ENCODE measurements at places on chromosomes 16 and 17.

DNA sequence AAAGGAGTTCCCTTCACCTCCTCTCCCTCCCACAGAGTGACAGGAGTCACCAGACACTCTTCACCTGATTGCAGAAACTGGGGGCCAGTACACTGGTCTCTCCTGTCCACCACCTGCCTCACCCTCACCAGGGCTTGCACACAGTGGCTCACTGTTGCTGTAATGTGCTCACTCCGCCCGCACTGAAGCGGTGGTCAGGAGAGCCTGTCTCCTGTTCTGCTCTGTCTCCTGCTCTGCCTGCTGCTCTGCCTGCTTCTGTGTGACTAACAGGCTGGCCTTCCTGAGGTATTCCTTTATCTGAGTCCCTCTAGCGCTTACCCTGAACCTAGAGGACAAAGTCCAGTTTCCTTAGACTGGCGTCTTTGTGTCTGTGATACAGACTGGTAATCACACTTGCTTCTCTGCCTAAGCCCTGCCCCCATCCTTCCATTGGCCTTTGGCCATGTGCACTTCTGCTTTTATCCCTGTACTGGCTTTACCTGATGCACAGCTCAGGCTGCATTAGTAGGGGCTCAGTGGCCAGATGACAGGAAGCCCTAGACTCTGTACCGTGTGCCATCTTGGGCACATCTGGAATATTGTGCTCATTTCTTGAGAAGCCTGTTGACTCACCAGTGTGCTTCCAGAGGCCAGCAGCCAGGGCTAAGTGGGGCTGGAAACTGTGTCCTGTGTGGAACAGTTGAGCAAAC lies 13.3 kb downstream of the PROCA1 start:
- no peak for DNase-seq

DNA sequence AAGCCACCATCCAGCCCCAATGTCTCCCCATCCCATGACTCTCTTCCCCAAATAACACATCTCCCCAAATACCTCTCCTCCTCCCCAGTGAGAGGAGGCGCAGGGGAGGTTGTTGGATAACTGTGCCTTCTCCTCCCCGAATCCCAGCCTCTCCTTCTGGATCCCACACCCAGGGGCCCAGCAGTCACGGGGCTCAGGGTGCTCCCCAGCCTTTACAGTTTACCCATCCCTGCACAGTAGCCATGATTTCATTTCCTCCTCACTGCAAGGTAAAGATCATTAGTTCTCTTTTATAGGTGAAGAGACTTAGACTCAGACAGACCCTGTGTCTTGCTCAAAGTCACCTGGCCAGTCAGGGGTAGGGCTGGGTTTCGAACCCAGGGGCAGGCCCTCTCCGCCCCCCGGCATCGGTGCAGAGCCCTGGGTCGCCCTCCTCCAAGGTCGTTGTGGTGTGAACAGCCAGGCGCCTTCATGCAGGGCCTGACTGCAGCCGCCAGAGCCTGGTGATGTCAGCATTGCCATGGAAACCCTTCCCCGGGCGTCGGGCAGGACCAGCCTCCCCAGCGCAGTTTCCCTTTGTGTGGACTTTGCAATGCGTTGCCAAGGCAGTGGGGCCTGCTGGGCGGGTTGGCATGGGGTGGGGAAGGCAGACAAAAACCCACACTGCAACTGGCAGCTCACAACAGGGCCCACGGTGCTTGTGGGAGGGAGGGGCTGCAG lies 53.3 kb upstream of the TOB1 start:
- DNase-seq, result peak; percentile 81

GRCh38 chr16:10180771-10181163 lies 1.5 kb downstream of the GRIN2A start:
- DNase-seq, result peak; percentile 6

GRCh38 chr17:3966720-3967363 lies 2.6 kb upstream of the ATP2A3 start:
- no peak for DNase-seq

GRCh38 chr17:75079023-75079373 lies 8.8 kb upstream of the SLC16A5 start:
- DNase-seq, result no peak

DNA sequence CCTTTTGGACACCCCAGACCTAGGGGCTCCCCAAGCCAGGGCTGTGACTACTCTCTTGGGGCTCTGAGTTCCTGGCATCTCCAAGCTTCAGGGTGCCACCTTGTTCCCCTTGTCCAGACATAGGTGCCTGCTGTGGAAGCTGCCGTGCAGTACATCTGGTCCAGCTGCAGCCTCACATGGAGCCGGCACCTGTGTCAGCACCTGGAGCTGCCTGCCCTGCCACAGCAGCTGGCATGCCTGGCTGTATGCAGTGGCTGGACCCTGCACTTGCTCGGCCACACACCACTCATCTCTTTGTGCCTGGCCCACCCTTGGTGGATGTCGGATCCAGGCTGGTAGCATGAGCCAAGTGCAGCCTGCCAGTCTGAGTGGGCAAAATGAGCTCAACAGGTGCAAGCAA lies 775.8 kb downstream of the CDH11 start:
- no peak for DNase-seq

GRCh38 chr16:88390735-88391134 lies 8.0 kb downstream of the ZNF469 start:
- DNase-seq, result no peak

GRCh38 chr17:41333836-41334235 lies 16.8 kb downstream of the KRT33A start:
- DNase-seq, result no peak

- no peak for DNase-seq
These were observed 26.7 kb upstream of the JPT2 start for GRCh38 chr16:1651094-1651973.

DNA sequence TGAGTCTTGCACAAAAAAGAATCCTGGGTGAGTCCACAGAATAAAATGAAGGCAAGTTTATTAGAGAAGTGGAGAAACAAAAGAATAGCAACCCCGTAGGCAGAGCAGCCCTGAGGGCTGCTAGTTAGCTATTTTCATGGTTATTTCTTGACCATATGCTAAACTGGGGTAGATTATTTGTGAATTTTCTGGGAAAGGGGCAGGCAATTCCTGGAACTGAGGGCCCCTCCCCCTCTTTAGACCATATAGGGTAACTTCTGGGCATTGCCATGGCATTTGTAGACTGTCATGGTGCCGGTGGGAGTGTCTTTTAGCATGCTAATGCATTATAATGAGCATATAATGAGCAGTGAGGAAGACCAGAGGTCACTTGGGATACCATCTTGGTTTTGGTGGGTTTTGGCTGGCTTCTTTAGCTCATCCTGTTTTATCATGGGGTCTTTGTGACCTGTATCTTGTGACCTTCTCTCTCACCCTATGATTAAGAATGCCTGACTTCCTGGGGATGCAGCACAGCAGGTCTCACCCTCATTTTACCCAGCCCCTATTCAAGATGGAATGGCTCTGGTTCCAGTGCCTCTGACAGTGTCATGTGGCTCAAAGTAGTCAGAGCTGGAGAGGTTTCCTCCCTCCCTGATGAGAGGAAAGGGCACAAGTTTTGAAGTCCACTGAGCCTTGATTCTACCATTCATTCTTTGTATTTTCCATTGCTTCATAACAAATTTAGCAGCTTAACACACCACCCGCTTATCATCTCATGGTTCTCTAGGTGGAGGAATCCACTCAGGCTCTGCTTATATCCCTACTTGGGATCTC lies 55.7 kb upstream of the LGALS9 start:
- no peak for DNase-seq

DNA sequence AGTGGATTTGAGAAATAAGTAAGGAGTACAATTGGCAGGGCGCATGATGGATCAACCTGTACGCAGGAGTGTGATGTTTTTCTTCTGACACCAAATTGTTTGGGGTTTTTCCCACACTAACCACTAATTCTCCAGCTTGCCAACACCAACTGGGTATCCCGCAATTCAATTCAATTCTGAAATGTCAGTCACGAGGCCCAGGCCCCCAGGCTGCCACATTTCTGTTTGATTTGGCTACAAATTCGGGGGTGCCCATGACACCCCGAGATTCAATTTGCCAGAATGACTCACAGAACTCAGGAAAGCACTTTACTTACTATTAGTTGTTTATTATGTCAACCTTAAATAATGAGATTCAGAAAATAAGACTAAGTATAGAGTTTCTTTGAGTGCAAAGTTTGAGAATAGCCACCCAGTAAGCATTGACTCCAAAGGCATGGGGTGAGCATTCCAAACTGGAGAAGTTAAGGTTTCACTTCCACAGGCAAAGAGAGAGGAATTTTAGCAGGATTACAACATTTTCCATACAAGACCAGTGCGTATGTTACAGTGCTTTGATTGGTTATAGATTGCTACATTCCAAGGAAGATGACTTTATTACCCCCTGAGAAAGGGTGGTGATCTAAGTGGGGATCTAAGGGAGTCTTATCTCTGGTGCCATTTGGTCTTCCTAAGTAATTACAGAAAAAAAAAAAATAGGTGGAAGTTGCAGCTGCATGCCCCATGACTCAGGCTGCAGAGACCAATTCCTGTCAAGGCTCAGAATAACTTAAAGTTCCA lies 11.5 kb downstream of the SLC46A1 start:
- no peak for DNase-seq

DNA sequence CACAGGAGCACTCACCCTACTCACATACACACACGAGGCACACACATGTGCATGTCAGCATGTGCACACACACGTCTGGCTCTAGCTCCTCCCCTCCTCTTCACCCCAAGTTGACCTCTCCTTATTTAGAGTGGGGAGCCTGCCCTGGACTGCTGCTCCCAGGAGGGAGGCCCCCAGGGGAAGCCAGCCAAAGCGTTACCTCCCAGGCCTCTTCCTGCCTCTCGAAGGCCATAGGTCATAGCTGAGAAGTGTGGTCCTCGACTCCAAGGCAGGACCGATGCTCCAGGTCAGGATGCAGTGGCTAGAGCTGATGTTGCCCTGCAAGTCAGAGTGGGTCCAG lies 18.8 kb downstream of the POLR3K start:
- DNase-seq, result no peak

GRCh38 chr17:4001048-4001590 lies 36.9 kb upstream of the ATP2A3 start:
- no peak for DNase-seq

DNA sequence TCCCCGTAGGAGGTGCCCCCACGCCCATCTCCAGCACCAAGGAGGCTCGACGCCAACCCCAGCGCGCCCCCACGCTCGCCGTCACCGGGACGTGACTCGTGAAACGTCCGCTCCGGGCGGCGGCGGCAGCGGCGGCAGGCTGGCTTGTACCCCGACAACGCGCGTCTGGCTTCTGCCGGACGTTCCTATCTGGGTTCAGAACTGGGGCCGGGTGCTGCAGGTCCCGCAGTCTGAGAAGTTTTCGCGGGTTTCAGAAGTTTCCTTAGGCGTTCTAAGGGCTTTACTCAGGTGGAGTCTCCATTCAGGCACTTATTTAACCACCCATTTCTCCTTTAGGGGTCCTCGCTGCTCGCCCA lies 672 bp upstream of the ALKBH5 start:
- DNase-seq, result peak; percentile 84

- no peak for DNase-seq
These were observed 346.2 kb downstream of the FOXL1 start for GRCh38 chr16:86924537-86924936.

GRCh38 chr17:8614988-8615387 lies 15.5 kb downstream of the MYH10 start:
- DNase-seq, result no peak

Measured in activated naive CD4-positive, alpha-beta T cell treated with Interleukin-2 at 50 U/mL for 16 hours (primary cell).